RPMI8226 (cell line): ENCODE measurements at places on chromosomes 1 and 21.
A peak's percentile ranks its signal among the peaks of the same experiment; 100 is the strongest.

- DNase-seq: peak; percentile 35
Observed at GRCh38 chr1:54487571-54488050, 60.4 kb upstream of the ACOT11 start.

DNA sequence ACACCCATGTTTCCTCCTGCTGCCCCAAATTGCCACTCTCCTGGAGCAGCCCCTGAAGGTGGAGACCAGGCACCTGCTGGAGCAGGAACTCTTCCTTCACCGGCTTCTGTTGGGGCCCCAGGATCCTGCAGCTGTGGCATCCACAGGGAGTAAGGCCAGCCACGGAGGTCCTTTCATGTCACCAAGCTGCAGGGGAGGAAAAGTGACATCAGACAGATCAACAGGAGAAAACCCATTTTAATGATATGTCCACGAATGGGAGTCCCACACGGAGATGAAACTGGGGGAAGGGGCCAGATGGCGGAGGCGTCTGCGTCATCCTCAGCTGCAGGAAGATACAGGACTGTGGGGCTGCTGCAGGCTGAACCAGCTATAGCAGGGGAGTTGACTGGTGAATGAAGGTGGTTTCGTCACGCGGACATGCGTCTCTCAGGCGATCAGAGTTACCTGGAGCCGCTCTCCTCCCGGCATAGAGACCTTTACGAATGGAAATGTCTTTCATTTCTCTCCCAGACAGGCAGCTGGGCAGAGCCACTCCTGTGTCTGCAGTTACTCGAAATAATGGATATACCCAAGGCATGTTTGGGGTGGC lies 9.9 kb downstream of the TP73 start:
- DNase-seq: no peak

GRCh38 chr1:109091078-109091838 lies 694 bp downstream of the TMEM167B start:
- DNase-seq: peak; percentile 38

DNA sequence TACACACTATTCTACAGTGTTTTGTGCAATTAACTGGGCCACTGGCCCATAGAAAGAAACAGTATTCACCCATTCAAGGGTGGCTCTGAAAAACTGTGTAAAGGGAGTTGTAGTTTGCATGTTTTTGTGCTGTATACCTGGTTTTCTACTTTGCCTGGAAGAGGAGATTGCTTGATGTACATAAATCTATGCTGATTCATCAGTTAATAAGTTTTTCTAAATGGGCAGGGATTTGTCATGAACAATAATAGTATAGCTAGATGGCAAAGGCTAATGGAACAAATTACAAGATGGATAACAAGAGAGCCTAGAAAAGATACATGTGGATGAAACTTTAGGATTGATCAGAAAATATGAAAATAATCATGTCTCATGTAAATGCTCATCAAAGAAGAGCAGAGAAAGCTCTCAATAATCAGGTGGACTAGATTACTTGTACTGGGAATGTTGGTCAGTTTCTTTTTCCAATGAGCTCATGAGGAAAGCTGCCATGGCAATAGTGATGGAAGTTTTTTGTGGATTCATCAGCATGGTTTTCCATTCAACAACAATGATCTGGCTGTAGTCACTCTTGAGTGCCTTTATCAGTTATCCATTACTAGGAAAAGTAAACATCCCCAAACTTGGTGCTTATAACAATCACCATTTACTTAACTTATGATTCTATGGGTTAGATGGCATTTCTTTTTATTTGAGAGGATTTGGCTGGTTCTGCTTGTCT lies 602.8 kb downstream of the BRINP3 start:
- no peak for DNase-seq

GRCh38 chr1:4271338-4271998 lies 371.4 kb upstream of the C1orf174 start:
- no peak for DNase-seq

GRCh38 chr1:89646259-89646658 lies 13.3 kb downstream of the LRRC8C start:
- DNase-seq: no peak

GRCh38 chr1:235571482-235571881 lies 67.2 kb upstream of the B3GALNT2 start:
- DNase-seq: no peak

DNA sequence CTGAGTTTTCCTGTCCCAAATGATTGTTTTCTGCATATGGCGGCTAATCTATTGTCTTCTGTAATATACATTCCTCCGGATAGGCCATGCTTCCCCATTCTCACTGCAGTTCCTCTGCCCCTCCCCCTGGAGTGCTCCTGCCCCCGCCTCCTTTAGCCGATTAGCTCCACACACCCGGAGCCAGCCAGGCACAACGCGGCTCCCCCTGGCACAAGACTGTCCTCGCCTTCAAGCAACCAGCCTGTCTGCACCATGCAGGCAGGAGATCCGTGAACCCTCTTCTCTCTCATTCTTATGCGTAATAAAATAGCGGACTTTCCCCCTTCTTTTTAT lies 18.0 kb downstream of the SERTAD4 start:
- DNase-seq: peak; percentile 11

GRCh38 chr1:93328809-93329760 lies 16.6 kb upstream of the DR1 start:
- DNase-seq: peak; percentile 80

DNA sequence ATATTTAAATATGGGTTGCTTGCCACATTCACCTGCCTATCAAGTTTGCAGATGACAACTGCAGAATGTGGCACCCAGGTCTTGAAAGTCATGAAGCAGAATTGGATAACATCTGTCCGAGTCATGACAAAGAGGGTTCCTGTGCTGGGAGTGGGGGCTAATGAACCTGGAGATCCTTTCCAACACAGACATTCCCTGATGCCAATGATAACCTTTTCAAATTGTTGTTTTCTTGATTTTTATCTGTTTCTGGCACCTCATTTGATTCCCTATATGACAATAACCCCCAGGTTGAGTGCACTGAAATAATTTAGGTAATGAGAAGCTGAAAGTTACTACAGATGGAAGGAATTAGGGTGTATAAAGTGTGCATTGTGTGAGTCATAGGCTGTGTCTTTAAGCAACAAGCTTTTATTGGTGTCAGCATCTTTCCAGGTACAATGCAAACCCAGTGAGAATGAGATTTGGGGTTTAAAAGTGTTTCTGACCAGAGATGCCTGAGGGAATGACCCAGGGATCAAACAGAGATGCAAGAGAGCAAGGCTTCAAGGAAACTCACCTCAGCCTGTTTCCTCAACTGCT lies 32.0 kb upstream of the IL10 start:
- DNase-seq: no peak

DNA sequence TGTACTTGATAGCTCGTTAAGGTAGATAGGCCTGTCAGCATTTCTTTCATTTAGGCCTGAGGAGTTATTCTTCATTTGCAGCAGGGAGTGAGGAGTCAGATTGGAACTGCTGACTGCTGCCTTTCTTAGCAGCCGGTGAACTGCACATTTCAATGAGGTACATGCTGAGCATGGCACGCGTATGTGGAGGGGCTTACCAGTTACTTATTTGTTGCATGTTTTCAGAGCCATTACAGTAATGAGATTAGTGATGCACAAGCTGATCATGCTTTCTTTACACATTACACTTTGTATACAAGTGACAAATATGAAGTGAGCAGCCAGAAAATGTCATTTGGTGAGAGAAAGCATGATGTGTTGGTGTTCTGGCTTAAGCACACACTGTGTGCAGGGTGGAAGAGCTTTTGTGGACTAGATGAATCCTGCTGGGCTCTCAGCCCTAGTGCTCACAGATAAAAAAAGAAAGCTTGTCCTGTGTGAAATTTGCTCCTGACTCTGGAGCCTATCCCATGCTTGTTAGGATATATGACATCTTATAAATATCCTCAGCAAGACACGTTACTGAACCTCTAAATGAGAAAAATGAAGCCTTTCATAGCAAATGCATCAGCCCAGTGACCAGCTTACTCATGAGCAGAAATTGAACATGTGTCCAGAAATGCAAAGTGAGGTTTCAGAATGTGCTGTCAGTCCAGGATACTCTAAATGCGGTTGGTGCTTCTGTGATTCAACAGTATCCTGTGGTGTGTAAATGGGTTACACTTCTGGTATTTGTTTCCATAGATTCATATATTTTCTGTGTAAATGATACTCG lies 574.7 kb upstream of the ADGRL2 start:
- no peak for DNase-seq

GRCh38 chr1:229342656-229343569 lies at the start of gene CCSAP:
CCSAP (minus strand) TSS chr1:229343047; CDS start chr1:229342465, 582 bp downstream.
- DNase-seq: peak; percentile 74

GRCh38 chr1:65414538-65414937 lies 5.9 kb upstream of the LEPR start:
- no peak for DNase-seq

- DNase-seq: no peak
Observed at GRCh38 chr1:213666113-213666512, 321.7 kb upstream of the PROX1 start.

DNA sequence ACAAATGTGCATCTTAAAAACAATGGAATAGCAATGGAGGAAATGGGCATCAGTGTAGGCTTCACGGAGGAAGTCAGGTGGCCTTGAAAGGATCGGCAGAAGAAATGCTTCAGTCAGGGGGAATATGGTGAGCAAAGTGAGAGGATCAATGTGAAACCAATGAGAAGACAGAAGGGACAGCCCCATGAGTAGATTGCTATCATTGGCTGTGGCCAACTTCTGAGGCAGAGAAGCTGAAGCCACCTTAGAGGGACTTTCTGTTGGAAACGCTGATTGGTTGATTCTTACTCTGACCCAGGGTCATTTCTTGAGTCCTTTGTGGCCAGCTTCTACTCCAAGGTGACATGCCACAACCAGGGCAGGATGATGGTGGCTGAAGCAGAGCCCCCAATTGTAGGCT lies 130.7 kb upstream of the ZNF648 start:
- no peak for DNase-seq

DNA sequence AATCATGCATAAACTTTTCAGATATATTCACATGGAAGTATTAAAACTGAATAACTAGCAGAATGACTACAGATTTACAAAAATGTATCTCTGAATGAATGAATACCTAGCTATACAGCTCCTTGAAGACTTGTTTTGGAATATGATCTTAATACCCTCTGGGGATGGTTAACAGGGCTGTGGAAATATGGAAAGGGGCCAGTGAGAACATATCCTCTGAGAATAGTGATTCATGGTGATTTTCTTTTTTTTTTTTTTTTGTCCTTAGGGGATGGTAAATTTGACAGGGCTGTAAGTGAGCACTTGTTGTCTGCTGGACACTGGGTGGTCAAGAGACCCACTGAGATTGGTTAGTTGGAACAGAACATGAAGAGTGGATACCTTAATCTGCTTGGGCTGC lies 80.7 kb upstream of the HP1BP3 start:
- no peak for DNase-seq

- DNase-seq: no peak
Observed at GRCh38 chr1:7432102-7432899, 338.8 kb upstream of the VAMP3 start.

GRCh38 chr1:88200545-88200944 lies 483.5 kb upstream of the PKN2 start:
- no peak for DNase-seq

GRCh38 chr1:208167261-208167869 lies 76.8 kb downstream of the PLXNA2 start:
- no peak for DNase-seq

GRCh38 chr1:228366062-228366865 lies 40.4 kb downstream of the TRIM11 start:
- DNase-seq: no peak

DNA sequence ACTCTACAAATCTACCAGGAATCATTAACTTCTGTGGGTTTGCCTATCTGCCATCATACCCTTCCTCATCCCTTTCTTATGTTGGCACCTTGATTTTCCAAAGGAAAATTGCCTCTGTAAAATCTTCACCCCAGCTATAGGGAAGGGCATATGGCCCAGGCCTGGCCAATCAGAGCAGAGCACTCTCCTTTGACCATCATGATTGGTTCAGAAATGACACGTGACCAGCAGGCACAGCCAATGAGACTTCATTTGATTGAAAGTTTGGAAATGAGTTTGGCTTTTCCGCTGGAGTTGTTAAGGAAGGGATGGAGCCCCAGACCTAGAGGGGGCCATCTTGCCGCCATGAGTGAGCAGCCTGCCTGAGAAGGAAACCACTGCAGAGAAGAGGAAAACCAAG lies 35.1 kb upstream of the IFFO2 start:
- no peak for DNase-seq

- no peak for DNase-seq
Observed at GRCh38 chr1:5910666-5911065, 81.6 kb downstream of the NPHP4 start.

- no peak for DNase-seq
Observed at GRCh38 chr1:64209221-64209620, 5.8 kb downstream of the UBE2U start.

GRCh38 chr21:18801468-18801867 lies 397.9 kb upstream of the TMPRSS15 start:
- peak; percentile 14 for DNase-seq

DNA sequence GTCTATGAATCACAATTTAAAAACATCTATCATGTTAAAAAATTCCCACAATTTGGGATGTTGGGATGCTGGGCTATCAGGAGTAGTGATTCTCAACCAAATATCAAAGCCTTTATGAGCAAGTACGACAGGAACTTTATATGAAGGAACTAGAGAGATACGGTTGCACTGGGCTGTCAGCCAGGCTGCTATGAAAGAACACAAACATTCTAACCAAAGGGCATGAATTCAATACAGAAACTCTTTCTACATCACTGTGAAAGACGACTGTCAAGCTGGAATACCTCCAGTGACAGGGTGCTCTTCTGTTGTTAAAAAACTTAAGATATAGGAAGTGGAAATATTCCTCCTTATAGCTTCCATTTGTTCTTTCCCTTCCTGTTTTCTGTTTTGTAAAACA lies 9.8 kb downstream of the CACNA1E start:
- no peak for DNase-seq

DNA sequence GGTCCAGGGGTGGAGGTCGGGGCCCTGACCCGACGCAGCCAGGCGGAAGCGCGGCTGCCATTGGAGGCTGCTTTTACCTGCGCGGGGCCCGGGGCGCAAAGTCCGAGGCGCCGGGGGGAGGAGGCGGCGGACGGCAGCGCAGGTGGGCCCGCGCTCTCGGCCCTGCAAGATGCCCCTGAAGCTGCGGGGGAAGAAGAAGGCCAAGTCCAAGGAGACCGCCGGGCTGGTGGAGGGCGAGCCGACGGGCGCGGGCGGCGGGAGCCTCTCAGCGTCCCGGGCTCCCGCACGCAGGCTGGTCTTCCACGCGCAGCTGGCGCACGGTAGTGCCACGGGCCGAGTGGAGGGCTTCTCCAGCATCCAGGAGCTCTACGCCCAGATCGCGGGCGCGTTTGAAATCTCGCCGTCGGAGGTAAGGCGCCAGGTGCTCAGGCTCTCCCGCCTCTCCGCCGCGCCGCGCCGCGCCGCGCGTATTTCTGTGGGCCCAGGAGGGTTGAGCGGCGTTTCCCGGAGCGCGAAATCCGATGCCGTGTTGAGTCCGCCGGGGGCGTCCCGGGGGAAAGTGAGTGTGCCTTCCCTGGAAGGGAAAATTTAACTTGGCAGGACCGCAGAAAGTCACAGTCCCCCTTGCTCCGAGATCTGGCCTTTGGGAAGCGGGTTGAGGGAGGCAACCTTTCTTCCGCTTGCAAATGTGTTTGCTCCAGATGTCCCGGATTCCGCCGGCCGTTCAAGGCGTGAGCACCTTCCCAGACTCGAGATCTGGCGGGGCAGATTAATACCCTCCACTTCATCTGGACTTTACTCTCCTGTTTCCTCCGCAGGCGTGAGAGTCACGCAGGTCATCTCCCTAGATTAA lies at the start of gene GIPC2:
Gene GIPC2, plus strand, starts transcription at position 41 of the 853 bp plus-strand sequence. Its CDS starts 129 bp downstream, at position 170.
- DNase-seq: no peak

- no peak for DNase-seq
Observed at GRCh38 chr1:44588551-44589210, 85.6 kb downstream of the TMEM53 start.
